Right ventricle myocardium superior (tissue), 1 donor: ENCODE measurements at places on chromosomes 1 and 21. TPM values are rescaled to one million over a fixed set of nuclear protein-coding genes. Genes with fewer than 3 reads are reported as not detected.

AUNIP gene
- total RNA-seq = 0.11 TPM

DCST1 gene
- total RNA-seq = not detected

KCNC4 gene
- total RNA-seq = 4.2 TPM

S100A14 gene
- total RNA-seq = 5.8 TPM

BARHL2 gene
- not detected for total RNA-seq

RHCE gene
- total RNA-seq = 1.0 TPM

DYNLT5 gene
- 4.6 TPM for total RNA-seq

ADAMTSL4 gene
- 64.4 TPM for total RNA-seq

TGFB2 gene
- total RNA-seq = 1.5 TPM

PGLYRP3 gene
- not detected for total RNA-seq

AADACL4 gene
- total RNA-seq = not detected

FAM110D gene
- 4.0 TPM for total RNA-seq

INSRR gene
- 0.40 TPM for total RNA-seq

LRRC3 gene
- 2.7 TPM for total RNA-seq

KCNJ15 gene
- 0.83 TPM for total RNA-seq

TAF1A gene
- total RNA-seq = 2.5 TPM

KLHL21 gene
- 111 TPM for total RNA-seq

NBPF6 gene
- not detected for total RNA-seq

ASAP3 gene
- 44.6 TPM for total RNA-seq

NOS1AP gene
- total RNA-seq = 4.6 TPM

LIX1L gene
- 22.9 TPM for total RNA-seq

RIIAD1 gene
- total RNA-seq = 8.3 TPM

HES4 gene
- total RNA-seq = 27.4 TPM

CTH gene
- 0.59 TPM for total RNA-seq

OR2L3 gene
- total RNA-seq = not detected

CRABP2 gene
- 0.59 TPM for total RNA-seq

CXADR gene
- 21.1 TPM for total RNA-seq

SRGAP2C gene
- total RNA-seq = 10.8 TPM

SLFNL1 gene
- total RNA-seq = 0.22 TPM

CDA gene
- 3.5 TPM for total RNA-seq

SCNM1 gene
- total RNA-seq = 17.5 TPM

SLC30A2 gene
- 3.0 TPM for total RNA-seq

GJA8 gene
- total RNA-seq = not detected

DCST2 gene
- total RNA-seq = 0.16 TPM

MFSD2A gene
- total RNA-seq = 0.22 TPM

NTNG1 gene
- 0.46 TPM for total RNA-seq

OLIG1 gene
- total RNA-seq = 0.59 TPM

LRRC52 gene
- 0.38 TPM for total RNA-seq

CYP2J2 gene
- total RNA-seq = 50.6 TPM

ZMPSTE24 gene
- total RNA-seq = 35.4 TPM

KDF1 gene
- 0.35 TPM for total RNA-seq

HAX1 gene
- total RNA-seq = 166 TPM

KLHL12 gene
- total RNA-seq = 19.4 TPM
